T-helper 1 cell (primary cell): ENCODE measurements at places on chromosomes 2 and 18.

DNA sequence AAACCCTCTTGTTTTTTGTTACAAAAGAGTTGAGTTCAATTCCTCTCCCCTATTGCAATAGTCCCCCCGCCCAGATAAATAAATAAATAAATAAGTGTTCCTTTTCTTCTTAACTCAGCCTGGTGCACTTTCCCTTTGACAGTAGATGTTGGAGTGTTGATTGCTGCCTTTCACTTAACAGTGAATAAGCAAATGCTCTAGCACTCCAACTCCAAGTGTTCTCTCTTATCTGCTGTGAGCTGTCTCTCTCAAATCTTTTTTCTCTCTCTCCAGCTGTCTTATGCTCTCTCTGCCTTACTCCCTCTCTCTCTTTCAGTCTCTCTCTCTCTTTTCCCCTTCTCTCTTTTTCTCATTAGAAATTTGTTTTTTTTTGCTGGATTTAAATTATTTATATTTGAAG lies 216.7 kb downstream of the TMX3 start:
- no peak for DNase-seq

DNA sequence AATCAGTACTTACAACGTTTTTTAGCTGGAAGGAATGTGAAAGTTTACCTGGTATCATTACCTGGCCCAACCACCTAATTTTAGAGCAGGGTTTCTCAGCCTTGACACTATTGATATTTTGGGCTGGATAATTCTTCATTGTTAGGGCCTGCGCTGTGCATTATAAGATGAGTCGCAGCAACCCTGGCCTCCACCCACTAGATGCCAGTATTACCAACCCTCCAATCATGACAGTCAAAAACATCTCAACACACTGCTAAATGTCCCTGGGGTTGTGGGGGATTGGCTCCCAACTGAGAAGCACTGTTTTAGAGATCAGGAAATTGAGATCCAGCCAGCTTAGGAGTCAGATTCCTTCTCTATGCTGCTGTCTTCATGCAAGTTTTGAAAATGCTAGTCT lies 265.3 kb upstream of the TCF4 start:
- no peak for DNase-seq

DNA sequence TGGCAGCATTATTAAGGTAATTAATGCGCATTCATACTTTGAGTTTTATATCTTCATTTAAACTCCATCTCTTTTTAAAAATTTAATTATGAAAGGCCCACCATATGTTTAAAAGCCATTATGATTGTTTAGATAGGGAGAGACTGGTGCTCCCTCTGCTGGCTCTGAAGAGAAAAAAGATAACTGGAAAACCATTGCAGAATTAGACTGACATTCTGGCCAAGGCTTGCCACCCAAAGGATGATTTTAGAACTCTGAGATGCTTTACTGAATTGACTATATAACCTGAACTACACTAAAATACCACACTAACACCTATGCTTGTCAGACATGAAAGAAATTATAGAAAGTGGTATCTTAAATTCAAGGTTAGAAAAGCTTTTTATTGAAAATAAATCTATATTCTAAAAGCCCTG lies 127.6 kb upstream of the SPOPL start:
- DNase-seq: no peak

DNA sequence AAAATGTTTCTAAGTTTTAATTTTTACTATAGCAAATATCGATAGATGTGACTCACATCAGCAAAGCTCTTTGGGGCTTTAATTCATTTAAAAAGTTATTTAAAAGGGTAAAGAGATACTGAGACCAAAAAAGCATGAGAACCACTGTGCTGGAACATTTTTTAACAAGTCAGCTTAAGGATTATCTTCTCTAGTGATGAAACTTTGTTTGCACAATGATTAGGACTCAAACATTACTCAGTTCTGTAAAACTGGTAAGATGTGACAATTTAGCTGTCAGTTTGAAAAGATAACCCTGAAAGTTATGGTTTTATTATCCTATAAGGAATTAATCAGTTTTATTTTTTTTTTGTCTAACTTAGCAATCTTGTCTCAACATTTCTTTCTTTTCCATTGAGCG lies 301.4 kb downstream of the TSN start:
- DNase-seq: no peak

DNA sequence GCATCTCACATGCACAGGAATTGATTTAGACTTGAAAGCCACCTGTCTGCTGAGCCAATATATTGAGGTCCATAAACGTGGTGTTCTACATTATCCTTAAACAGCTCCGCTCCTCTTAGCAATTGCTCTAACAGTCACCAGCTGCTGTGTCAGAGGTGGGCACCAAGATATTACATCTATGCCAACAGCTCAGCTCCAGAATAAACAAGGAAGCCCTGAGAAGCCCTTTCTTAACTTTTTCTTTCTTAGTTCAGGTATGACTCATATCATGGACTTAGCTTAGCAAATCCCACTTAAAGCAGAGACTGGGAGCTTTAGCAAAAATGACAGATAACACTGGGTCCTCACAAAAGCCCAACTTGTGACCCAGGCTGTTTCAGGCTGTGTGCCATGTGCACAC lies 436.6 kb downstream of the IRS1 start:
- DNase-seq: no peak

DNA sequence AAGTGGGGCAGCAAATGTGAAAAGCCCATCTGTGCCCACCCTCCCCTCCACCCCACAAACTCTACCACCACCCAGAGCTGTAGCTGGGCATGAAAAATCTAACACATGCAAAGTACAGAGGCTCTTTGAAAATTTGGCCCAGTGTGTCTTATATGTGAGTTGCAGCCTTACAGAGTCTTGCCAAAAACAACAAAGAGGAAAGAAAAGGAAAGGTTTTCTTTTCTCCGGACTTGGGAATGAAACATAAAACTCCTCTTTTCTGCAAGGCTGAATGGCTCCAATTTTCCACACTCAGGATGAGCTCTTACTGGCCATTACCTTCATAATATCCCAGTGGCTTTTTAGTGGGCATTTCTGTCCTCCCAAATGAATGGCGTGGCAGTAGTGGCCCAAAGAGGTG lies 27.9 kb upstream of the POU3F3 start:
- DNase-seq: no peak

DNA sequence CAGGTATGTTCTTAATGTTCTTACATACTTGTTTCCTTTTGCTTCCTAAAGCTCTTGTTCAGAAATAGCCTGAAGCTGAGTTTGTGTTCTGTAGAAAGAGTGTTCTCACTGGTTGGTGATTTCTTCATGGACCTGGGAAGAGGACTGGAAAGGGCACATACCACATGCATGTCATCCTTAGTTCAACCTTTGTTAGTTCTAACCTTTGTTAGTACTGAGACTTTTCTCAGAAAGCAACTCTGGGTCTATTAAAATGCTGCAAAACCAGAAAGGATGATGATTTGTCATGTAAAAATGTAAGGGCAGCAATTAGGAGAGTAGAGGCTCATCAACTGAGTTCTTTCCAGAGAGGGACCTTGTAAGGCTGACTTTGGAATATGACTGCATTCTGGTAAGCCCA lies 2.5 kb upstream of the FAP start:
- DNase-seq: no peak

DNA sequence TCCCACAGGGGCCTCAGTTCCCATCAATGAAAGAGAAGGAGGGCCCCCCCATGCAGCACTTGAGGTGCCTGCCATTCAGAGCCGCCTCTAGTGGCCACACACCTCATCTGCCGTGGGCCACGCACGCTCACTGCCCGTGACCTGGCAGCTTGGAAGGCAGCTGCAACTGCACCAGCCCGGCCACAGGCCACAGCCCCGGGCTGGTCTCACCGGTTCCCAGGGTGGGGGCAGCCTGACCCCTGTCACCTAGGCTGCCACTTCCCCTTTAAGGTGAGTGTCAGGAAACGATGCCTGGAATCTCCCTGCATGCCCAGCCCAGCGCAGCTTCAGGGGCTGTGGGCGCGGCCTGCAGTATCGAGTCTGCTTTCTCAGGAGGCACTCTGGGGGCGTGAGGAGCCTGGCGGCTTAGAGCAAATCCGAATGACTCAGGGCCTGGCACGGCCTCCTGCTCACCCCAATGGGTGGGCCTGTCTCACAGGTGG lies 2.6 kb downstream of the MAB21L4 start:
- no peak for DNase-seq

DNA sequence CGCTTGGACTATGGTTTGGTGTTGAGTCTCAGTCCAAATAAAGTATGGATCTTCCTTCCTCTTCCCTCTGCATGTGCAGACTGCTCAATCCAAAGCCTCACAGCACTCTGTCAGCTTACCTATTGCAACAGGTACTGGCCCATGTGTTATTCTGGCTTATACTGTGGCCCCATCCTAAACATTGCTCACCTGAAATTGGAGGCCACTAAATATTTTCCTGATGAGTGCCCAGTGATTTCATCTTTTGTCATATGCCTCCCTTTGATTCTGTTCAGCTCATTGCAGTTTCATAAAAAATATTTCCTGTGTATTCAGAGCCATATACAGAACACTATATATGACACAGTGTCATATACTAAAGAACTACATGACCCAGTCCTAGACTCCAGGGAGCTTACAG lies 86.3 kb upstream of the FAM136A start:
- no peak for DNase-seq

- DNase-seq: no peak
Observed at GRCh38 chr2:171158790-171159371, 1.8 kb downstream of the TLK1 start.

GRCh38 chr2:84891355-84892010 lies 10.6 kb upstream of the TRABD2A start:
- no peak for DNase-seq
